ENCODE measurements at places on chromosomes 6 and 20.

- no peak for DNase-seq
Measured at GRCh38 chr6:145608850-145609249, 126.5 kb downstream of the EPM2A start.

DNA sequence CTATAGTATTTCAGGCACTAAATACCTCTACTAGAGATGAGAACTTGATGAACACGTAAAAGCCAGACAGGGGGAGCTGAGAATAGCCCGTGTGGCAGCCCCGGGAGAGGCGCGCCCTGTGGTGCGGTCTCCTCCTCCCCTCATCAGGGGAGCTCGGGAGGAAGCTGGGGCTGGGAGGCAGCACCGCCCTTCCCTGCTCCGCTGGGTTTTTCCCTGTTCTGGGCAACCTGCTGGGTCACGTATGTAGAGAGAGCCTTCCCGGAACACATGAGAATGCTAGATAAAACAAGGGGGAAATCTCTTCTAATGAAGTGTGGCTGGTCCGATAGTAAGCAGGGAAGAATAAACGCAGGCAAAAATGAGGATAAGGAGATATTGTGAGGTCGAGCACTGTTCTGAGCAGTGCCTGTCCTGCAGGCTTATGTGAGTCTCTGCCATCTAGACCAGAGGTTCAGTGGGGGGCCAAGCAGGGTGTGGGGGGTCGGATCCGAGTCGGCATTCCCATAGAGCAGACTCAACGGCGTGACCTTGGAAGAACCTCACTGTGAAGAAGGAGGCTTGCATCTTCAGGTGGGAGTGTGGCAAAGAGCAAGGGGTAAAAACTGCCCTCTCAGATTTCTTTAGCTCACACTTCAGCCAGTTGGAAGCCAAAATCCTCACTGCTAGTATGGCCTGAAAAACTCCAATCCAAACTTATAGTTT is 13.4 kb upstream of the RPS6KA2 start:
- no peak for DNase-seq

DNA sequence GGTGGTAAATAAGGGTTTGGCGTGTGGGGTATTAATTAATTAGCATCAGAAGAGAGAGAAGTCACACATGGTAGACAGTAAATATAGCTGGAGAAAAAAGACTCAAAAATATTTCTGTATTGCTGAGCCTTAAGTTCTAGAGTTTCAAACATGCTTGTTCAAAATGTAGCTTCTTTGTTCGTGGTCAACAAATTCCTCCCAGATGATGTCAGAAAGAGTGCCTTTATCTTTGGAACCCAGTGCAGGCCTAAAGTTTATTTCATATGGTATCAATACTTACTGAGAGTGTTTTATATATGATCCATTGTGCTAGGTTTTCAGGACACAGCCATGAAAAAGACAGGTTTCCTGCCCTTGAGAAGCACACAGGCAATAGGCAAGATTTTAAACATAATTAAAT is 18.3 kb downstream of the MARCKS start:
- DNase-seq, result no peak

GRCh38 chr20:20181322-20181721 is 129.0 kb downstream of the CFAP61 start:
- DNase-seq, result no peak

DNA sequence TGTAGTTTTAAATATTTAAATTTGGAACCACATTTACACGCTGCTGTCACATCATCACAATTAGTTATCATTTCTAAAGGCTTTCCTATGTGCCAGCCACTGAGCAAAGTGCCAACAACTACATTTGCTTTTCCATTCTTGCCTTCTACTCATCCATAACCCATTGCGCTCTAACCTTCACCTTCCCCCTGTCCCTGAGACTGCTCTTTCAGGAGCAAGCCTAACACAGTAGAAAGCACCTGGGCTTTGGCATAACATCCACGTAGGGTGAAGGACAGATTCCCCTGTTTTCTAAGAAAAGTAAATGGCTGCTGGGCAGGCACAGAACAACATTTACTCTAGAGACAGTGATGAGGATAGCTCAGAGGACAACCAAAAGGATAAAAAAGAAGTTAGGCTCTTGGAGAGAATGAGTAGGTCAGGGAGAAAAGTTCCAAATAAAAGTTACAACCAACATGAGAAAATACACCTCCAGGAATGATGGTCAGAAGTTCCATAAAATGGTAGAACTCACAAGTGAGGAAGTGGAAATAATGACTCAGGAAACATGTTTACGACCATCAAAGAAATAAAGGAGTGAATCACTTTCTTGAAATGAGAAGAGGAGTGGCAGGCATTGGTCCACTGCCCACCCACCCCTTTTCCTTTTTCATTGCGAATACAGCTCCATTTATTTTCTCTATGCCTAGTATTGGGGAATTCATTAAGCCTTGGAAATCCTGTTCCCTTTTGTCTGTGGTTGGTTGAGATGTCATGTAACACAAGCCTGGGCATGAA is 77.2 kb downstream of the PFDN4 start:
- DNase-seq, result peak; percentile 21

DNA sequence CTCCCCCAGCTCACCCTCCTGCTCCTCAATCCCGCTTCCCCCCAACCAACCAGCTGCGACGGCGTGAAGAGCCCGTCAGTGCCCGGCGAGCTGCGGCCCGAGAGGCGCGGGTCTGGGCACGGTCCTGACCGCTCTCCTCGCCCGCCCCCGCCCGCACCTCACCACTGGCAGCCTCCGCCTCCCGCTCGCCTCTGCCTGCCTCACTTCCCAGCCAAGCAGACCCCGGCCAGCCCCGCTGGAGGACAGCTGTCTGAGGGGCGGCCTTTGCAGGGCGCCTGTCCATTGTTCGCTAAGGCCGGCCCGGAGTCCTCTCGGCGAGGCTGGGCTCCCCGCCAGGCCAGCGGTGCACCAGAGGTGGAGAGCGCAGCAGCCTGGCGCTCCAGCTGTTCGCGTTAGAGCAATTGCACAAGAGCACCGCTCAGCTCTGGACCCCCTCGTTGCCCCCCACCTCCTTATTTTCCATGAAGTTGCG is 1.3 kb downstream of the SOBP start:
- no peak for DNase-seq

GRCh38 chr20:32978009-32978335 is 26.3 kb downstream of the SUN5 start:
- no peak for DNase-seq

GRCh38 chr6:49662231-49662891 is 25.7 kb upstream of the RHAG start:
- no peak for DNase-seq

GRCh38 chr20:38311091-38311490 is 7.1 kb downstream of the BPI start:
- no peak for DNase-seq

DNA sequence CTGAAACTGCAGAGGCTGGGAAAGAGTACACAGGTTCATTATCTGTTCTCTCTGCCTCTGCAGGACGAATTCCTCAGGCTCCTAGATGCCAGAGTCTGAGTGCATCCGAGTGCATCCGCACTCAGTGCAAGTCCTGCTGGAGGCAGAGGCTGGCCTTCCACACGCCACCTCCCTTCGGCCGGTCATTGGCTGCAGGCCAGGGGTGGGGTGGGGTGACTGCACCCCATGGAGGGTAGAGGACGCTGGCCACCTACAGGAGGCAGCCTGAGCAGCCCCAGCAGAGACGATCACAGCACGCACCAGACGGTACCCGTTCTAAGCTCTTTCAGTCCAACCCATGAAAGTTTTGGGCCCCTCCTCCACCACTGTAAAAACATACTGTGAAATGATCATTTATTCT is 11.7 kb downstream of the SFT2D1 start:
- no peak for DNase-seq

DNA sequence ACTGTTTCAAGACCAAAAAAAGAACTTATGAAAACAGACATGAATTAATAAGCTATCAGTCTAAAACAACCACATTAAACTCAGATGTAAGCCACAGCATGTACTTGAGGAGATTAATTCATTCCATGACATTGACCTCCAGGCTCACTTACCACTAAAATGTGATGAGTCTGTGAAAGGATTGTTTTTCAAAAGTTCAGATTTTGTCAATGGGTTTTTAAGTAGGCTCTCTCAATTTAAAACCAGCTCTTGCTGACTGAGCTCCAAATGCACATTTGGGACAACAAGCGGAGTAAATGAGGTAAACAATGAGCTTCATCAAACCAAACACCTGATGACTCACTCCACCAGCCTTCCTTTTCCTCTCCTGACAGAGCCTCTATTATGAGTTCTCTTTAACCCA is 197.0 kb downstream of the SIM1 start:
- DNase-seq, result no peak

DNA sequence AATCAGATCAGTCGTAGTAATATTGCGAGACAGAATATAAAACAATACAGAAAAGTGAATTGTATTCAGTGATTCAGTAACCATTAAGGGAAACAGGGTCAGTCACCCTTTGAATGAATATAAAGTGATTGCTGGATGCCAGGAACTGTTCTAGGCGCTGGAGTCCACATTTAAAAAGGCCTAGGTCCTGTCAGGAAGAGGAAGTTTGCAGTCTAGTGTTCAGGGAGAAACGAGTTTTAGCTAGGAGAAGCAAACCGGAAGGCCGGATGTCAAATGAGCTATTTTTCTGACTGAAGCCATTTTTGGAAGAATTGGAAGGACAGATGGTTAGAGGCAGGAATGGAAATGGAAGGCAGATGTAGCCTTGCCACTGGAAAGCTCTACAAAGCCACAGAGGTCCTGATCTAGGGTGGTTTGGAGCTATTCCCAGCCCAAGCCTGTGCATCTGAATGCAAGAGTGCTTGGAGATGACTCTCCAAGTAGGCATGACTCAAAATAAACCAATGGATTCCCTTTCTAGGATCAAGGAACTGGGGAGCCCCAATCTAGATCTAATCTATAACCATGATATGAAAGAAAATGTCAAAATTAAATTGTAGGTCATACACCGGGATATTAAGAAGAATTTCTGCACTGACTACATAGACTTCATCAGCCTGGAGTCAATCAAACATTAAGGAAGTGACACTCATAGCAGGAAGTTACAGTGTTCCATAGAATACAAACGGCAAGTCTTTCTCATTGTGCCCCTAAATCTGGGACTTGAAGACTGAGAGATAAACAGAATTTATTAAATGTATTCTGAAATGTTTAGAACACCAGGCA is 36.8 kb upstream of the CDKAL1 start:
- no peak for DNase-seq

DNA sequence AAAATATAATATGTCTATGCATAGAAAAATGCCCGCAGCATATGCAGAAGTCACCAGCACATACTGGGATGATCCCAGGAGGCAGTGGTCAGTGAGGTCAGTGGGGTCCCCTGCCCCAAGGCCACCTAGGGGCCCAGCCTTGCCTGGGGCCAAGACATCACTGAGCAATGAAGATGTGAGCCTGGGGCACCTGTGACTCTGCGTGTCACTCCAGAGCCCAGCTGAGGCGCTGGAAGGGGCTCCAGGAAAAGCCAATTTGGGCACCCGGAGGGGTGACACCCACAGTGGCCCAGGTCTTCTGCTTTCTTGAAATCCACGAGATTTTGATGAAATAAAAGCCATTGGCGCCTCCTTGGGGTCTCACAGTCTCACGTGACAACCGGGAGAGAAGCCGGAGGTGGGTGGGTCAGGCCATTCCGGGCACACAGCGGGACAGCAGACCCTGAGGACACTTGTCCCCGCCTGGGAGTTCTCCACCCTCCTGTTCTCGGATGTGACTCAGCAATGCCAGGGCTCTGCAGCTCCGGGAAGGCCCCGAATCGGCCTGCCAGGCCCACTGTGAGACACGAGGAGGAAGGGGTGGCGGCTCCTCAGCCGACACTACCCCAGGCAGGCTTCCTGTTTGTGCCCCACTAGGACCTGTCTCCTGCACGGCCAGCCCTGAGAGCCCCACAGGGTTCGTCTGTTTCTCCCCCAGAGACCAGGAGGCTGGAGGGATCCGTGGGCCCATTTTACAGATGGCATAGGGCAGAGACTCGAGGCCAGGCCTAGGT is 24.4 kb upstream of the SLCO4A1 start:
- DNase-seq, result peak; percentile 69

DNA sequence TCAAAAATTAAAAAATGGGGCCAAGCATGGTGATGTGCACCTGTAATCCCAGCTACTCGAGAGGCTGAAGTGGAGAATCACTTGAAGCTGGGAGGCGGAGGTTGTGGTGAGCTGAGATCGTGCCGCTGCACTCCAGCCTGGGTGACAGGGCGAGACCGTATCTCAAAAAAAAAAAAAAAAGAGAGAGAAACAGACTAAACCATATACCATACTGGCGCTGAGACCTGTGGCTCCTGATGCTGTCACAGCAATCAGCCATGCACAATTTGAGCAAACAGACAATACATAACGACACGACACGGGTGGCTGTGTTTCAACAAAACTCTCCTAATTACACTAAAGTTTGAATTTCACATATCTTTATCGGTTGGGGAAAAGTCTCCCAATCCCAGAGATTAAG is 14.9 kb upstream of the CBFA2T2 start:
- no peak for DNase-seq

- no peak for DNase-seq
Measured at GRCh38 chr6:150667977-150668716, 68.5 kb downstream of the PLEKHG1 start.

DNA sequence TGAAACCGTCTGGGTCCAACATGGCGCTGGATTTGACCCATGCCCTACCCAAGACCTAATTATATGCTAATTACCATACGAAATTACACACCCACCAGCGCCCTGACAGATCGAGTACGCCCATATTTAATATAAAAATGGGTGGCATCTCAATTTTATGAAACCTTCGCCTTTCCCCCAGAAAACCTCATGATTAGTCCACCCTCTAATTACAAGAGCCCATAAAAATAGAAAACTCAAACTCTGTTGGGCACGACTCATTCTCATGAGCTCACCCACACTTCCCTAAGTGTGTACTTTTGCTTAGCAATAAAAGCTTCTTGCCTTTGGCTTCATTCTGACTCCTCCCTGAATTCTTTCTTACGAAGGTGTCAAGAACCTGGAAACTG is 136.4 kb downstream of the OR2B2 start:
- DNase-seq, result no peak

GRCh38 chr6:124854338-124854922 is 107.8 kb upstream of the RNF217 start:
- DNase-seq, result no peak

GRCh38 chr20:38883081-38883980 is 42.9 kb upstream of the FAM83D start:
- DNase-seq, result no peak

DNA sequence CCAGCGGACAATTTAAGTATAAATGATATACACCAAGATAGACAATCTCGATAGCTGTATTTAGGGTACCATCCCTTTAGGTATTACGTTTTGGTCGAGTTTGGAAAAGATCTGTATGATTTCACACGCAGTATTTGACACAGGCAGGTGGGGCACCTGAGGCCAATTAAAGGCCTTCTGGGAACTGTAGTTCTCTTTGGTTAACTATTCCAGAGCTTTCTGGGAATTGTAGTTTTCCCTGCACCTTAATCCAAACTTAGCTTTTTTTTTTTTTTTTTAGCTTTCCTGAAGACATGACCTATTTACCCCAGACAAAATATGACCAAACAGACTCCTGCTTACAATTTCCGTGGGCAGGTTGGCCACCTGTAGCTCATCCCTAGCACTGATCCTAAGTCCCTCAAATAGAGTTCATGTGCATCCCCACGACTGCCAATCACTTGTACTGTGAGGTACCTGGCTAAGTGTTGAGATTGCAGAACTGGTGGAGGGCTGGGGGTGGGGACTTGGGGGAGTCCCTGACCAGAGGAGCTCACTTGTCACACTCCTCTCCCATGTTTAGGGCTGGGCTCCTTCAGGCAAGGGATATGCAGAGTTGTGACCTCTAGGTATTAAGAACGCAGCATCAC is 999 bp upstream of the EHMT2 start:
- DNase-seq, result no peak
